ENCODE measurements at places on chromosomes 11 and 22. TPM values are rescaled to one million over a fixed set of nuclear protein-coding genes. Genes with fewer than 3 reads are reported as not detected.

GRCh38 chr11:131290185-131290584 lies 80.2 kb upstream of the NTM start:
- DNase-seq: no peak

DNA sequence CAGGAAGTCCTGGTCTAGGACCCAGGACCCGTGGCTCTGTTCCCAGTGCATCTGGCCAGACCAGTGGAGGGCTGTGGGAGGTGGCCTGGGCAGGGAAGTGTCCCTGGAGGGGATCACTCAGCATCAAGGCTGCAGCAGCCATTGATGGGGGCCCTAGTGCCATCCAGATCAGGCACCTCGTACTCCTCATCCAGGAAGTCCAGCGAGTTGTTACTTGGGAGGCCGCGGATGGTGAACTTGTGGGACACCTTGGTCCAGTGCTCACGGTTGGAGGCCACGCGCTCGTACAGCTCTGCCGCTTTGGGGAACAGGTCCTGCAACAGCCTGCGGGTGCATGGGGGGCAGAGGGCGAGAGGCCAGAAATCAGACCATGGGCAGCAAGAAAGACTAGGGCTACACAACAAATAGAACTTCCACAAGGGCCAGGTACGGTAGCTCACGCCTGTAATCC lies 96.9 kb downstream of the PDE2A start:
- DNase-seq: no peak

GRCh38 chr11:110159476-110159875 lies 66.3 kb downstream of the ZC3H12C start:
- DNase-seq: no peak

Gene KCNJ1
- total RNA-seq: not detected

DNA sequence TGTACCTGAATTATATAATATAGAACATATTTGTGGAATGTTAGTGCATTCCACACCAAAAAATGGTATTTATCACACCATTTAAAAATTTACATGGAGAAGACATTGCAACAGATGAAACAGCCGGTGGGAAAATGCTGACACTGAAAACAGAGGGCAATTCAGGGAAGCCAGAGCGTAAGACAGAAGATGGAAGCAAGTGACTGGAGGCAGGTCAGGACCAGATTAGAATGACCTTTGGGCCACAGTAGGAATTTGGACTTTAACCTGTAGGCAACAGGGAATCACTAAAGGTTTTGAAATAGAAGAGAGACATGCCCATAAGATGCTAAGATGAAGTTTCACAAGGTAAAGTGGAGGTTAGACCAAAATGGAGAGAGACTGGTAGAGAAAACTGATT lies 60.5 kb downstream of the METTL15 start:
- DNase-seq: no peak

- peak; percentile 9 for DNase-seq
Observed at GRCh38 chr11:65615950-65616574, 486 bp downstream of the PCNX3 start.

DNA sequence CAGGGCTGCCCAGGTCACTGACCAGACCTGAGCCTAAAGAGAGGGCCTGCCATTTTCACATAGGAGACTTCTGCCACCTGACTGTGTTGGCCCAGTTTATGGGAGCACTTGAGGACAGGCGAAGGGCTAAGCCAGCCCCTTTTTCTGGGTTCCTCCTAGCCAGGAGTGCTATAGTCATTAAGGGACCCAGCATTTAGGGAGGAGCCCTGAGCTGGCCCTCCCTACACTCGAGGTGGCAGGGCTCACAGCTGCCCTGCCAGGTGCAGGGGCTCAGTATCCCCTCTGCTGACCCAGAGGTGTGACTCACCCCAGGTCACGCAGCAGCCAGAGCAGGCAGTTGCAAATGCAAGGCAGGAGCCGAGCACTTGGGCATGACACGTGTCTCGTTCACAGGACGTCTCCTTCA lies 86.3 kb upstream of the CRYBB3 start:
- DNase-seq: peak; percentile 60
